ENCODE measurements at places on chromosomes 6 and 20. TPM values are rescaled to one million over a fixed set of nuclear protein-coding genes. Genes with fewer than 3 reads are reported as not detected.

The EYA4 gene
- total RNA-seq = not detected

The UNC5CL gene
- total RNA-seq = 0.93 TPM

The GSTA4 gene
- 38.7 TPM for total RNA-seq

The RIPPLY2 gene
- not detected for total RNA-seq

The CGA gene
- not detected for total RNA-seq

The C6orf141 gene
- not detected for total RNA-seq

- no peak for DNase-seq
- H3K27me3 ChIP-seq = no peaks in the 10 kb centered on the region
Measured at GRCh38 chr20:56376331-56376730, 15.7 kb downstream of the AURKA start.

- H3K27me3 ChIP-seq = no peaks in the 10 kb centered on the region
- peaks cover 1% of the 10 kb centered on the region for H3K36me3 ChIP-seq
- H3K4me1 ChIP-seq = peaks cover 23% of the 10 kb centered on the region
- no peak overlapping the region for H3K4me3 ChIP-seq
Measured at GRCh38 chr6:134416418-134417154, 98.7 kb upstream of the SGK1 start.

DNA sequence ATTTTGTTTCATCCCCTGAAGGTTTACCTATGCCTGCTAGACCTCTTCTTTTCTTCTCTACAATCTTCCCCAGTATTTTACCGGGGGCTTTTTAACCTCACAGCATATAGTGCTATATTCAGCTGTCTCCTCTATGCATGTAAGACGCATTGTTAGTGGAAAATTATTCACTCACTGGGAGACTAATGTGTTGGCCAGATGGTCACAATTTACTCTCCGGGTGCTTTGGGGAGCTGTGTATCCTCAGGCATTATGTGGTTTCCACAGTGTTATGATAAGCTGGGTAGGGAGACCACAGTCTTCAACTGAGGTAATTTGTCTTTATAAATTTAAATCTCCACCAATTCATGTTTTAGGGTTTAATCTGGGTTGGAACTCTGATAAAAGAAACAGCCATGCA, 553.8 kb upstream of the PTCHD4 start:
- no peaks in the 10 kb centered on the region for H3K27me3 ChIP-seq
- no peaks in the 10 kb centered on the region for H3K36me3 ChIP-seq
- no peaks in the 10 kb centered on the region for H3K4me1 ChIP-seq
- no peak overlapping the region for H3K27ac ChIP-seq

DNA sequence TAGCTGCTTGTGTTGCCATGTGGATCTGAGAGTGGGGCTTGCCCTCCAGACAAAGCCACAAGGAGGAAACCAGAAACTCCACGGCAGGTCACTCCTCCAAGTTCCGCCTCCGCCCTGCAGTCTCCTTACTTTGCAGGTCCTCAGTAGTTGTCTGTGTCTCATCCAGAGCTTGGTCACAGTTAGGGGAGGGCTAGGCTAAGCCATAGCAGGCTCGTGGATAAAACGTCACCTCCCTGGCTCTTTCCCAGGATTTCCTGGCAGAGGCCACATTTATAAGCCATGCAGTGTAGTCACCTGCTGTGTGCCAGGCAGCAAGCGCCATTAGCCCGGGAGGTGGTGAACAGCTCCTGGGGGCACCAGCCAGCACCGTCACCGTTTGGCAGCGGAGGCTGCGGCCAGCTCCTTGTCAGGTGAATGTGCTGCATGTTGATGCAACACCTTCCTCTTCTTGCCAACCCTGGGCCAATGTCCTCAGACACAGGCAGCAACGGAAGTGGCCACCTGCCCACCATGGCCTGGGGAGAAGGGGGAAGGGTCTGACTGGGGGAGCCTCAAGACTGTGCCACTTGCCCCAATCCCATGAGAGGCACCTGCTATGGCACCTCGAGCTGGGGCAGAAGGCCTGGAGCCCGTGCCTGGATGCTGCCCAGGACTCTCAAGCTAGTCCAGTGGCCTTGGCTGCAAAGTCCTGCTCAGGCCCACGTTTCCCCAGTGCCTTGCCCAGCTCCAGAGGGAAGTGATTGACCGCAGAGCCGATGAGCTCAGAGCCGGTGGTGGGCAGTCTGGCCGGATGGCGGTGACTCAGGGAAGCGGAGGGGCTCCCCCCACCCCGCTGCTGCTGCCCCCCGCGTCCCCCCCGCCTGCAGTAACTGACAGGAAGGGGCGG, 39.0 kb upstream of the SLCO4A1 start:
- peaks cover 48% of the 10 kb centered on the region for H3K4me1 ChIP-seq
- peaks cover 21% of the 10 kb centered on the region for H3K27me3 ChIP-seq
- H3K36me3 ChIP-seq = no peaks in the 10 kb centered on the region
- peak; percentile 25 for DNase-seq
- peak overlapping the region; percentile 78 for H3K4me3 ChIP-seq

DNA sequence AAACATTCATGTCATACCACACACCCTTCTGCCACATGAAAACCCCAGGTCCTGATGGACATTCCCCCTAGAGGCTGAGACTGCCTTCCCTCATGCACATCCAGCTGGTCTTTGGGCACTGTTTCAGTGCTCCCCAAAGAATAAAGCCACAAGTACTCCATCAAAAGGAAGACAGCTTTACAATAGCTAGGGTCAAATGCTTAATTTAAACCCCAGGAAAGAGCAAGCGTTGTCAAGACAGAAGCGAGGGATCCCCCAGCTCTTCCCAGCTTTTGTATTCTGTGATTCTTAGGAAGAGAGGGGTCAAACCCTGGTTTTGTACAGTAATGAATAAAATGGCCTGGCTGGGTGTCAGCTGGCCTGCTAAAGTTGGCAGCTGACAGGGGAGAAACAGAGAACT, 82.4 kb upstream of the IYD start:
- no peak overlapping the region for H3K27ac ChIP-seq
- H3K36me3 ChIP-seq = no peaks in the 10 kb centered on the region
- no peaks in the 10 kb centered on the region for H3K4me1 ChIP-seq

DNA sequence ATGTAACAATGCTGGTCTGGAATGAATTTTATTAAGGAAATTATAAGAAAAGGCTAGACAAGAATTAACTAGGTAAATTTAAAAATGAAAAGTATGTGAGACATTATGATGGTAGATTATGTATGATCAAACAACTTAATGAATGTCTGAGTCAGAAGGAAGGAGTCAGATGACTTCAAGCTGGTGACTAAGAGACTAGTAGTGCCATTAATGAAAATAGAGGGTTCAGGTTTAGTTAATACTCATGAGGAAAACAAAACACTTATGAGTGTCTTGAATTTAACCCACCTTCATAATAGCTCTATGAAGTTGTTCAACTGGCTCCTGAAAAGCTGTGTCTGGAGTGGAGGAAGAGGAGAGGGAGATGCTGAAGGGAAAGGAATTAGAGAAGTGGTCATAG, 256.3 kb downstream of the ADGRB3 start:
- no peaks in the 10 kb centered on the region for H3K36me3 ChIP-seq
- H3K27ac ChIP-seq = no peak overlapping the region
- H3K4me3 ChIP-seq = no peak overlapping the region
- DNase-seq = no peak
- no peaks in the 10 kb centered on the region for H3K4me1 ChIP-seq

GRCh38 chr6:26087284-26088115, at the start of gene HFE:
TSS of gene HFE (plus strand) at chr6:26087429. CDS start at chr6:26087441, 12 bp downstream.
- peaks cover 54% of the 10 kb centered on the region for H3K4me1 ChIP-seq
- DNase-seq = peak; percentile 22
- H3K4me3 ChIP-seq = peak within 1 kb of the TSS; percentile 83
- peaks cover 6% of the 10 kb centered on the region for H3K36me3 ChIP-seq

DNA sequence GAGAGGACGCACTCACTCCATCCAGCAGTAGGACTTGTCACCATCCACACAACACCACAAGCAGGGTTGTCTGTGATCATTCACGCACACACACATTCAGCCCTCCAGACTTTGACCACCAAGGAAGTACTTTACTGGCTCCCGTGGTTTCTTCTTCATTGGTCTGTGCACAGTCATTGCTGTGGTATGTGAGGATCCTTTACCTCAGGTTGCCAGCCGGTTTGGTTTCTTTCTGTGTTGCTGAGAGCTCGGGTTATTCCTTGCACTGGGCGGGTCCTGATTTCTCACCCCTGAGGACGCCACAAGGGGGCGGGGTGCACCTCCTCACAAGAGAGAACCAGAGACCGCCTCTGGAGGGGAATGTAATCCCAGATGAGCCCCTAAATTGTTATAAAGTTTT, 11.2 kb downstream of the SLC35A1 start:
- H3K27me3 ChIP-seq = no peaks in the 10 kb centered on the region
- peaks cover 5% of the 10 kb centered on the region for H3K4me1 ChIP-seq
- H3K27ac ChIP-seq = no peak overlapping the region
- H3K4me3 ChIP-seq = no peak overlapping the region
- no peak for DNase-seq
- H3K36me3 ChIP-seq = peaks cover 6% of the 10 kb centered on the region

- H3K4me1 ChIP-seq = peaks cover 17% of the 10 kb centered on the region
- H3K27me3 ChIP-seq = peaks cover 73% of the 10 kb centered on the region
Measured at GRCh38 chr6:10404799-10405512, 9.9 kb downstream of the TFAP2A start.

DNA sequence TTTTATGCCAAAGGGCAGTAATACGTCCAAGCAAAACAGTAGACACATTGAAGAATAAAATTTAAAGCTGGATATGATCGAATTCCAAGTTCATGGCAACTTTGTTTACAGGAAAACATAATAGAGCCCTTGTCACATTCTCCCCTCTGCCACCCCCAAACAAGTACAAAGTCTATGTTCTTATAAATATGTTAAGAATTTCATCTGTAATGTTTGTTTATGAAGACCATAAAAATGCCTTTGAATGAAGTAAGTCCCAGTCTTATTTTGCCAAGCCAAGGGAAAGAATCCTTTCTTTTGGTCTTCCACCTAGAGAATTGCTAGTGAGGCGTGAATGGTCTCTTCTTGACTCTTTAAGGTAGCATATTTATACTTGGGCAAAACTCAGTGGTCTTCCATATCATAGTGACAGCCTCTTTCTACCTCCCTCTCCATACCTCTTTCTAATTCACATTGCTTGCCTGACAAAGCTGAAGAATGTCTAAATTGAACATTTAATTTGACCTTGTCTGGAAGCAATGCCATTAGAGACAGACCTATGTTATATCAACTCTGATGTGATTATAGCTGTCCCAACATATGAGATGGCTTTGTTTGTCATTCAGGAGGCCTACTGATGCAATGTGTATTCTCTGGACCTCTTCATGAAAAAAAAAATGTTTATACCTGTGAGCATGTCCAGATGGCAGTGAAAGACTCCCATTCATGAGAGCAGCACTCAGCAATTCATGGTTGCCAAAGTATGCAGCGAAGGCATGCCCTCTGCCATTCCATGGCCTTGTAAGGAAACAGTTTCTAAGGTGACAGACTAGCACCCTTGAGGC, 70.6 kb upstream of the CCN2 start:
- no peaks in the 10 kb centered on the region for H3K4me1 ChIP-seq
- DNase-seq = no peak
- no peak overlapping the region for H3K27ac ChIP-seq
- no peaks in the 10 kb centered on the region for H3K36me3 ChIP-seq

DNA sequence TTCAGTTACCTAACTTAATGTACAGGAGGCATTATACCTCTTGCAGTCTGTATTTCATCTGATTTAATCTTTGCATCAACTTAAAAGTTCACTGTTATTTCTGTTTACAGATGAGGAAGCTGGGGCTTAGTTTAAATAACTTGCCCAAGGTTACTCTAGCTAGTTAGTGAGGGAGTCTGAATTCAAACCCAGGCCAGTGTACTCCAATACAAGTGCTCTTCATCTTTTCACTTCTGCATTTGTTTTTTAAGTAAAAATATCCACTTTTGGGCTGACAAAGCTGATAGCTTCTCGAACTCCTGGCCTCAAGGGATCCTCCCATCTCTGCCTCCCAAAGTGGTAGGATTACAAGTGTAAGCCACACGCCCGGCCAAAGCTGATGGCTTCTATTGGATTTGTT, 23.6 kb downstream of the RREB1 start:
- peaks cover 9% of the 10 kb centered on the region for H3K36me3 ChIP-seq
- H3K4me1 ChIP-seq = peaks cover 60% of the 10 kb centered on the region
- no peak overlapping the region for H3K27ac ChIP-seq

DNA sequence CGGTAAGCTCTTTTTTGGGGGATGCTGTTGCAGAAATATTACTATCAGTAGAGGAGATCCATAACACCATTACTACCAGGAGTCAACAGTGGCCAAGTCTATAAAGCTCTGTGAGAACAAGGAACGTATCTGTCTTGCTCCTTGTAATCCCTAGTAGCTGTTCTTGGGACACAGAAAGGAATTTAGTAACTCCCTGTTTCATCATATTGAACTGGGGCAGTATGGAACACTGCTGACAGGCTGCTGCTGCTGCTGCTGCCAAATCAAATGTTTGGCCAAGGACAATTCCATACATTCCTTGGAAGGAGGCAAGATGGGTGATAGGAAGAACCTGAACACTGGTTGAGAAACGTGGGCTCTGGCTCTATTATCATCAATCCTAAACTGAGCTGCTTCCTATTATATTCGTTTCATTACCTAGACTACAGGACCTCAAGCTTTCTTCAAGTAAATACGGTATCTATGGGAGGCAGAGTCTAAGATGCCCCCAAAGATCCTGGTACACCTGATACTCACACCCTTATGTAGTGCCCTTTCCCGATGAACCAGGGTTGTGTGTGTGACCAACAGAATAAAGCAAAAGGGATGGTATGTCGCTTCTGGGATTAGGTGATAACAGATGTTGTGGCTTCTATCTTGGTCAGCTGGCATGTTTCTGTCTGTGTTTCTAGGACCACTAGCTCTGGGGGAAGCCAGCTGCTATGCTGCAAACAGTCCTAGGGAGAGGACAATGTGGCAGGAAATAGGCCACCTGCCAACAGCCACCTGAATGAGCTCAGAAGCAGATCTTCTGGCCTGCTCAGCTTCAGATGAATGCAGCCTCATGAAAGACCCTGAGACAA, 39.5 kb downstream of the ELOVL5 start:
- H3K27ac ChIP-seq = peak overlapping the region; percentile 27
- H3K36me3 ChIP-seq = peaks cover 21% of the 10 kb centered on the region
- peaks cover 83% of the 10 kb centered on the region for H3K4me1 ChIP-seq
- H3K27me3 ChIP-seq = no peaks in the 10 kb centered on the region
- DNase-seq = no peak

DNA sequence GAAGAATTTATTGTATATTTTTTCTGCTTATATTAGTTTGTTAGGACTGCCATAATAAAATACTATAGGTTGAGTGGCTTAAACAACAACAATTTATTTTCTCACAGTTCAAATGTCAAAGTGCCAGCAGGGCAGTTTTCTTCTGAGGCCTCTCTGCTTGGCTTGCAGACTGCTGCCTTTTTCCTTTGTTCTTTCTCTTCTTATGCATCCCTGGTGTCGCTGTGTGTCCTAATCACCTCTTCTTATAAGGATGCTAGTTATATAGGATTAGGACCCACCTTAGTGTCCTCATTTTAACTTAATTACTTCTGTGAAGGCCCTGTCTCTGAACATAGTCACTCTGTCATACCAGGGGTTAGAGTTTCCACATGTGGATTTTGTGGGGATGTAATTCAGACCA, 354.4 kb downstream of the NKAIN2 start:
- H3K27ac ChIP-seq = no peak overlapping the region
- no peaks in the 10 kb centered on the region for H3K4me1 ChIP-seq
- no peak for DNase-seq
- H3K4me3 ChIP-seq = no peak overlapping the region

DNA sequence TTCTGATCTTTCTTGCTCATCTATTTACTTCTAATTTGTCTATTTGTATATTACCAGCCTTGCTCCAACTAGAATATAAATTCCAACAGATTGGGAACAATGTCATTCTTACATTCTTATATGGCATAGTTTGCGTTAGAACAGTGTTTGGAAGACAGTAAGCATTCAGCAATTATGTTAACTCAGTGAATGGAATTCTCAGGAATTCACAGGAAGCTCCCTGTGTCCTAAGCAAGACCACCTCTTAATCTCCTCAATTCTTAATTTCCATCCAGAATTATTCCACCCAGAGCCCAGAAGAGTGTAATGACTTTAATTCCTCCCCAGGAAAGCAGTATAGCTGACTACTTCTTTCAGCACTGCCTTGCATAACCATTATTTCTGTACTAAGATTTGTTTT, 18.2 kb upstream of the HS3ST5 start:
- H3K27me3 ChIP-seq = peaks cover 3% of the 10 kb centered on the region
- no peak overlapping the region for H3K27ac ChIP-seq
- no peaks in the 10 kb centered on the region for H3K4me1 ChIP-seq
- no peak for DNase-seq
- no peaks in the 10 kb centered on the region for H3K36me3 ChIP-seq
